ENCODE measurements at places on chromosomes 1 and 21.

DNA sequence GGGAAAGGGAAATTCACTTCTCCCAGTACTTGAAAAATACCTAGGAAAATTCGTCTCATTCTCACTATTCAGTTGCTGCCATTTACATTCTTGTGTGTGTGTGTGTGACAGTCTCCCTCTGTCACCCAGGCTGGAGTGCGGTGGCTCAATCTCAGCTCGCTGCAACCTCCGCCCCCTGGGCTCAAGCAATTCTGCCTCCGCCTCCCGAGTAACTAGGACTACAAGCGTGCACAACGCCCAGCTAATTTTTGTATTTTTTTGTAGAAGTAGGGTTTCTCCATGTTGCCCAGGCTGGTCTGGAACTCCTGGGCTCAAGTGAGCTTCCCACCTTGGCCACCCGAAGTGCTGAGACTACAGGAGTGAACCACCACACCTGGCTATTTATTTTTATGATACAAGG, 1.2 kb downstream of the SNAPIN start:
- no peaks in the 10 kb centered on the region for H3K27me3 ChIP-seq
- H3K36me3 ChIP-seq: peaks cover 44% of the 10 kb centered on the region
- H3K4me3 ChIP-seq: peak overlapping the region; percentile 92
- H3K4me1 ChIP-seq: peaks cover 8% of the 10 kb centered on the region
- H3K27ac ChIP-seq: peak overlapping the region; percentile 88

GRCh38 chr1:205301205-205301821, 20.2 kb downstream of the NUAK2 start:
- H3K4me1 ChIP-seq: peaks cover 61% of the 10 kb centered on the region
- H3K36me3 ChIP-seq: peaks cover 28% of the 10 kb centered on the region
- peak overlapping the region; percentile 54 for H3K4me3 ChIP-seq
- no peaks in the 10 kb centered on the region for H3K27me3 ChIP-seq
- peak; percentile 98 for DNase-seq

- no peaks in the 10 kb centered on the region for H3K36me3 ChIP-seq
- H3K27me3 ChIP-seq: no peaks in the 10 kb centered on the region
- no peak overlapping the region for H3K4me3 ChIP-seq
- DNase-seq: no peak
- H3K4me1 ChIP-seq: peaks cover 19% of the 10 kb centered on the region
- H3K27ac ChIP-seq: no peak overlapping the region
Measured at GRCh38 chr1:58805716-58806571, 22.1 kb upstream of the JUN start.

DNA sequence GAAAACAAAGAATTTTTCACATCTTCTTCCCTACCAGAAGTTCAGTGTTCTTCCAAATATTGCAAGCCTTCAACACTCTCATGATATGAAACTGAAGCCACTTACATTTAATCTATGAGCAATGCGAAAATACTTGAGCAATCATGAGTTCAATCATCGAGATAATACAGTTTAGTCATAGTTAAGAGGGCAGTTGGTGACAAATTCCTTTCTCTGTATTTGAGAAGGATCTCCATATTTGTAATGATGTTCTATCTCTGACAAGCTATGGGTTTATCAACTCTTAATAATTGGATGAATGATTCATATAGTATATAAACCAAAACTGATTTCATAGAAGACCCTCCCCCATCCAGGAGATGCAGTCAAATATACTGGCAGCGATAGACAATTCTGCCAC, 29.7 kb upstream of the PYHIN1 start:
- no peaks in the 10 kb centered on the region for H3K4me1 ChIP-seq
- no peaks in the 10 kb centered on the region for H3K36me3 ChIP-seq

- DNase-seq: no peak
- H3K36me3 ChIP-seq: peaks cover 9% of the 10 kb centered on the region
- H3K27ac ChIP-seq: no peak overlapping the region
- no peaks in the 10 kb centered on the region for H3K27me3 ChIP-seq
- no peak overlapping the region for H3K4me3 ChIP-seq
Measured at GRCh38 chr1:160488347-160489058, 34.6 kb downstream of the SLAMF6 start.

GRCh38 chr1:209048941-209049669, 534.4 kb upstream of the CAMK1G start:
- no peaks in the 10 kb centered on the region for H3K36me3 ChIP-seq
- no peak overlapping the region for H3K4me3 ChIP-seq
- DNase-seq: no peak
- peaks cover 59% of the 10 kb centered on the region for H3K27me3 ChIP-seq
- H3K27ac ChIP-seq: no peak overlapping the region

DNA sequence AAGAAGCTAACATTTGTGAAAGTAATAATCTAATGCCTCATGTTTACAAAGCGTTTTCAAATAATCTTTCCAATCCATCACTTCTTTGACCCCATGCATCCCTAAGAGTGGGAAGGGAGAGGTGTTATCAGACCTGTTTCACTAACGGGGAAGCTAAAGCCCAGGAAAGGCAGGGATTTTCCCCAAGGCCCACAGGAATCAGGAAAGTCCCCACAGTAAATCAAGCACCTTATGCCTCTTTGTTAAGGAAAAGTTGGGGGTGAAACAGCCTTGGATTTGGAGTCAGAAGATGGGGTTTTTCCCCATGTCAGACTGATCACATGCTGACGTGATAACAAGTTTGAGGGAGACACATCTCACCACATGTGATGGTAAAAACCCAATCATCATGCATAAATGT, 20.0 kb upstream of the ANGPTL7 start:
- H3K27ac ChIP-seq: no peak overlapping the region
- peaks cover 15% of the 10 kb centered on the region for H3K36me3 ChIP-seq
- no peak overlapping the region for H3K4me3 ChIP-seq
- H3K27me3 ChIP-seq: no peaks in the 10 kb centered on the region

DNA sequence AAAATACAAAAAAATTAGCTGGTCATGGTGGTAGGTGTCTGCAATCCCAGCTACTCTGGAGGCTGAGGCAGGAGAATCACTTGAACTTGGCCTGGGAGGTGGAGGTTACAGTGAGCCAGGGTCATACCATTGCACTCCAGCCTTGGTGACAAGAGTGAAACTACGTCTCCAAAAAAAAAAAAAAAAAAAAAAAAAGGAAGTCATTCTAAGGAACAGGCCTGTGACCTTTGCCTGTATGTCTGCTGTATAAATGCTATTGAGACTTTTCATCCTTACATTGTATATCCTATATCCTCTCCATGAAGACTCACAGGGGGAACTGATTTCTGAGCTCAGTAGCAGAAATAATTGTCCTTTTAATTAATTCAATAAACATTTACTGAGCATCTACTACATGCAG, 7.5 kb upstream of the CTPS1 start:
- no peaks in the 10 kb centered on the region for H3K36me3 ChIP-seq
- H3K27me3 ChIP-seq: no peaks in the 10 kb centered on the region
- no peak for DNase-seq
- no peak overlapping the region for H3K4me3 ChIP-seq
- peaks cover 3% of the 10 kb centered on the region for H3K4me1 ChIP-seq

- H3K27ac ChIP-seq: no peak overlapping the region
- no peak overlapping the region for H3K4me3 ChIP-seq
- DNase-seq: no peak
- H3K36me3 ChIP-seq: no peaks in the 10 kb centered on the region
Measured at GRCh38 chr1:119782631-119783325, 14.1 kb upstream of the HMGCS2 start.

GRCh38 chr1:19680644-19681043, 16.0 kb downstream of the HTR6 start:
- peaks cover 7% of the 10 kb centered on the region for H3K4me1 ChIP-seq
- no peak for DNase-seq
- H3K4me3 ChIP-seq: no peak overlapping the region
- H3K27me3 ChIP-seq: peaks cover 5% of the 10 kb centered on the region
- H3K27ac ChIP-seq: no peak overlapping the region
- no peaks in the 10 kb centered on the region for H3K36me3 ChIP-seq

DNA sequence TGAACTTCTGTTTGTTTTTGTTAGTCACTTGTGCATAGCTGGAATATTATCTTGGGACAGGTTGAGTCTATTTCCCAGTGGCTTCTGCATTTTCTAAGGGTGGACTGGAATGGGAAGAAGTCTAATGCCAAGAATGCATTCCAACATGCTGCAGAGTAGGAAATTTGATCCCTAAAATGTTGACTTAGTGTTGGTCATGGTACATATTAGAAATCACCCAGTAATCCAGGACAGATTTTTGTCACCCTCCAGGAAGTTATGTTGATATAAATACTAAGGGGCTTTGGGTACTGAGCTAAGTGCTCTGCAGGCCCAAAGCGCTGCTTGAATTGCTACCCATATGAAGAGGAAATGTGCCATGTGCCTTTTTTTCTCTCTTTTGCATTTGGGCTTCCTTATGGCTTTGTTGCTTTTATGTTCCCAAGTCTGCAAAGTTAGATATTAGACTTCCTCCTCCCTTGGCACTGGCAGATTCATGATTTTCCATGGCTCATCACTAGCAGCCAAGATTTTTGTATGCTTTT, 10.0 kb downstream of the ARID1A start:
- no peaks in the 10 kb centered on the region for H3K27me3 ChIP-seq
- H3K36me3 ChIP-seq: peaks cover 17% of the 10 kb centered on the region
- peak overlapping the region; percentile 84 for H3K27ac ChIP-seq
- no peak for DNase-seq
- peak overlapping the region; percentile 31 for H3K4me3 ChIP-seq

- H3K36me3 ChIP-seq: peaks cover 26% of the 10 kb centered on the region
- DNase-seq: no peak
- H3K27ac ChIP-seq: peak overlapping the region; percentile 69
- H3K4me3 ChIP-seq: no peak overlapping the region
- H3K27me3 ChIP-seq: no peaks in the 10 kb centered on the region
Measured at GRCh38 chr1:84675106-84675505, 15.2 kb downstream of the SSX2IP start.

- H3K4me1 ChIP-seq: peaks cover 22% of the 10 kb centered on the region
- no peak within 1 kb of the TSS for H3K27ac ChIP-seq
- peak within 1 kb of the TSS; percentile 58 for H3K4me3 ChIP-seq
- no peaks in the 10 kb centered on the region for H3K27me3 ChIP-seq
- no peaks in the 10 kb centered on the region for H3K36me3 ChIP-seq
- peak; percentile 72 for DNase-seq
Measured at GRCh38 chr1:163069142-163069541, at the start of gene RGS4. Gene RGS4, plus strand, starts transcription at chr1:163069361. Its CDS starts 124 bp downstream, at chr1:163069485.

GRCh38 chr1:226662642-226663326, 76.3 kb downstream of the ITPKB start:
- H3K27ac ChIP-seq: no peak overlapping the region
- peaks cover 64% of the 10 kb centered on the region for H3K4me1 ChIP-seq
- no peaks in the 10 kb centered on the region for H3K27me3 ChIP-seq
- H3K4me3 ChIP-seq: no peak overlapping the region

GRCh38 chr1:190474650-190475211, 2.9 kb downstream of the BRINP3 start:
- no peak overlapping the region for H3K27ac ChIP-seq
- peaks cover 44% of the 10 kb centered on the region for H3K27me3 ChIP-seq
- peaks cover 36% of the 10 kb centered on the region for H3K4me1 ChIP-seq
- DNase-seq: no peak
- peak overlapping the region; percentile 98 for H3K4me3 ChIP-seq
- no peaks in the 10 kb centered on the region for H3K36me3 ChIP-seq

GRCh38 chr1:182301467-182302198, 90.0 kb downstream of the GLUL start:
- H3K4me1 ChIP-seq: peaks cover 14% of the 10 kb centered on the region
- H3K36me3 ChIP-seq: no peaks in the 10 kb centered on the region
- no peak overlapping the region for H3K4me3 ChIP-seq
- no peak for DNase-seq
- no peak overlapping the region for H3K27ac ChIP-seq
- no peaks in the 10 kb centered on the region for H3K27me3 ChIP-seq

DNA sequence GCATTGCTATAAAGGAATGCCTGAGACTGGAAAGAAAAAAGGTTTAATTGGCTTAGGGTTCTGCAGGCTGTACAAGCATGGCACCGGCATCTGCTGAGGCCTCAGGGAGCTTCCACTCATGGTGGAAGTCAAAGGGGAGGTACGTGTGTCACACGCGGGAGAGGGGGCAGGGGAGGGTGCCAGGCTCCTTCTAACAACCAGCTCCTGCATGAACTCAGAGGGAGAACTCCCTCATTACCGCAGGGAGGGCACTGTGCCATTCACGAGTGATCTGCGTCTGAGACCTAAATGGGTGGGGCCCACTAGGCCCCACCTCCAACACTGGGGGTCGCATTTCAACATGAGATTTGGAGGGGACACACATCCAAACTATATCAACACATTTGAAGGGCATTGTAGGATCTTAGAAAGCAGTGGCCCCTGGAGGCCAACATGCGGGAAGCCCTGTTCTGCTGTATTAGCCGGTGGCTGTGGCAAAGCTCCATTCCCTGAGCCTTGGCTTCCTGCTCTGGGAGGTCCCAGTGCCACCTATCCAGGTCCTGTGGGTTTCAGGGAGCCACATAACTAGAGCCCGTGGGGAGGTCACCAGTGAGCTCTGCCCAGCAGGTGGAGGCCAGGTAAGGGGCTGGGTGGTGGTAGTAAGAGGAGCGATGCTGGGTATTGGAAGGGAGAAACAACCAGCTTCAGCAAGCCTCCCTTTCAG, 10.0 kb downstream of the WNT3A start:
- no peaks in the 10 kb centered on the region for H3K4me1 ChIP-seq
- DNase-seq: no peak
- no peak overlapping the region for H3K27ac ChIP-seq
- no peak overlapping the region for H3K4me3 ChIP-seq
- H3K36me3 ChIP-seq: no peaks in the 10 kb centered on the region
- peaks cover 46% of the 10 kb centered on the region for H3K27me3 ChIP-seq

DNA sequence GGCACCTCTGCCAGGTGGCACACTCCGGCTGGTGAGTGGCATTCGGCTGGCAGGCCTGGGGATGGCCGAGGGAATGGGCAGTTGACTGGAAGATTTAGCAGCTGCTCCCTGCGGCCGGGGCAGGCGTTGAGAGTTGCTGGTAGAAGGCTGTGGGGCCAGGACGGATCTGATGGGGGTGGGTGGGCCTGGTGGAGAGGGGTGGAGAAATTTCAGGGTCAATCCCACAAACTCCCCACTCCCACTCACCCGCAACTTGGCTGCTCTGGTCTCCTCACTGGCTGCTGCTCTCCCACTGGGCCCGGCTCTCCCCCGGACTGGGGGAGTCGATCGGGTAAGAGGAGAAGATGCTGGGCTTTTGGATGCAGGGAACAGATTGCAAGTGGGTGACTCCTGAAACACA, 2.1 kb downstream of the PSRC1 start:
- peaks cover 24% of the 10 kb centered on the region for H3K36me3 ChIP-seq
- DNase-seq: no peak
- peak overlapping the region; percentile 60 for H3K27ac ChIP-seq
- 0 out of 2 replicates have a peak overlapping the region, but pooled peaks have one; percentile 99 for H3K4me3 ChIP-seq
- peaks cover 41% of the 10 kb centered on the region for H3K4me1 ChIP-seq

DNA sequence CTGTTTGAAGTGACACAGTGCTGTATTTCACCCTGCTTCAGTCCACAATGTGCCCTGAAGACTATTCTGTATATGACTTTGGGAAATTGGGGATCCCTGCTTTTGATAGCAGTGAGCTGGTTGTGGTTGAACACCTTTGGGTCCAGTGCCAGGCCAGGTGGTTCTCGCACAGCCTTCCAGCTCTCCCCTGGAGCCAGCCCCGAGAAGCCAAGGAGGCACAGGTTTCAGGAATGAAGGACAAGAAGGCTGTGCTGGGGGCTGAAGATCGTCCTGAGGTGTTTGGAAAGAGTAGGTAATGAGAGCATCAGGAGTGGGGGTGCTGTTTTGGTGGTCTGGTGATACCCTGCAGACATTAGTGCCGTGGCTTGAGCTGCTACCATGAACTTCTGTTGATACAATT, 131.4 kb upstream of the COL6A1 start:
- DNase-seq: no peak
- H3K27ac ChIP-seq: no peak overlapping the region
- H3K36me3 ChIP-seq: no peaks in the 10 kb centered on the region
- no peaks in the 10 kb centered on the region for H3K27me3 ChIP-seq
- H3K4me3 ChIP-seq: no peak overlapping the region

GRCh38 chr1:39261712-39262221, 57.3 kb downstream of the MACF1 start:
- no peak overlapping the region for H3K4me3 ChIP-seq
- H3K27me3 ChIP-seq: no peaks in the 10 kb centered on the region
- H3K27ac ChIP-seq: no peak overlapping the region
- DNase-seq: no peak
- peaks cover 34% of the 10 kb centered on the region for H3K4me1 ChIP-seq
- H3K36me3 ChIP-seq: peaks cover 3% of the 10 kb centered on the region
